ENCODE measurements at places on chromosomes 1 and 21. TPM values are rescaled to one million over a fixed set of nuclear protein-coding genes. Genes with fewer than 3 reads are reported as not detected.
A peak's percentile ranks its signal among the peaks of the same experiment; 100 is the strongest.

DNA sequence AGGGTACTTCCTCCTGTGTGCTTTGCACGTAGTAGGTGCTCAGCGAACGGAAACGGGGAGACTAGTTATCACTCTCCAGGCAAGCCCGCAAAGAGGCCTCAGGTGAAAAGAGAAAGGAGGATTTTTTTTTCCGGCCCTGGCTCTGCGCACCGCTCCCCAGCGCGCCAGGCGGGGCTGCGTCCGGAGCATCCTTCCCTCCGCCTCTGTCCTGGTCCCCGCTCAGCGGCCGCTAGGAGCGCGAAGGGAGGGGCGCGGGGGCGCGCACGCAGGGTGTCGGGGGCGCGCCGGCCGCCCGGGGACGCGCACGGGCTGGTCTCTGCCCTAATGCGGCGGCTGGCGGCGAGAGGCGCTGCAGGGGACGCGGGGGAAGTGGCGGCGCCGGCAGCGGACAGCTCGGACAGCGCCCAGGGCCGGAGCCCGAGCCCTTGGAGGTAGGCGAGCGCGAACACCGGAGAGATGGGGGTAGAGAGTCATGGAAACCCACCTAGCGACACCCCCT lies 42.3 kb upstream of the NFASC start:
- H3K36me3 ChIP-seq = no peaks in the 10 kb centered on the region
- no peak overlapping the region for H3K27ac ChIP-seq
- H3K27me3 ChIP-seq = peaks cover 4% of the 10 kb centered on the region
- peak overlapping the region; percentile 59 for H3K4me3 ChIP-seq

The FAM167B gene
- 0.64 TPM for total RNA-seq

The CAPZB gene
- total RNA-seq = 459 TPM

- no peaks in the 10 kb centered on the region for H3K36me3 ChIP-seq
- no peak overlapping the region for H3K27ac ChIP-seq
- no peak overlapping the region for H3K4me3 ChIP-seq
Observed at GRCh38 chr1:39827201-39827600, 38.5 kb upstream of the BMP8B start.

The ATP6V1G3 gene
- total RNA-seq = not detected

DNA sequence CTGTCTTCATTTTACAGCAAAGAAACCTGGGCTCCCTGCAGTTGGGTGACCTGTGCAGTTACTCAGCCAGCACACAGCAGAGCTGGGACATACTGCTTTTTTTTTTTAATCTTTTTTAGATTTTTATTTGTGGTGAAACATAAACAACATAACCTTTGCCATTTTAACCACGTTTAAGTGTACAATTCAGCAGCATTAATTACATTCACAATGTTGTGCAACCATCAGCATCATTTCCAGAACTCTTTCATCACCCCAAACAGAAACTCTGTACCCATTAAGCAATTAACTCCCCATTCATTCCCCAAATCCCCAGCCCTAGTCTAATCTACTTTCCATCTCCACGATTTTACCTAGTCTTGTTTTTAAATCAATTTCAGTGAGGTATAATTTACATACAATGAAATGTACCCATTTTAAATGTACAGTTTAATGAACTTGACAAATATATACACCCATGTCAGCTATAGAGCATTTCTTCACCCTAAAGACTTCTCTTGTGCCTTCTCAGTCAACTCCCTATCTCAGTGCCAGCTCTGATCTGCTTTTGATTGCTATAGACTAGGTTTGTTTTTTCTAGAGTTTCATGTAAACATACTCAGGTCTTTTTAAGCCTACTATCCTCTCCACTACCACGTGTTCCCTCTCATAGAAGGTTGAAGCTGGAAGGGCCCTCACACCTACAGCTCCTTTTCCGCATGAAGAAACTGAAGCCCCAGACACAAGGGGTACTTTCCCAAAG lies 37.8 kb upstream of the C8B start:
- no peaks in the 10 kb centered on the region for H3K27me3 ChIP-seq
- DNase-seq = no peak
- no peak overlapping the region for H3K27ac ChIP-seq
- H3K4me3 ChIP-seq = no peak overlapping the region

The BSDC1 gene
- total RNA-seq = 73.1 TPM

DNA sequence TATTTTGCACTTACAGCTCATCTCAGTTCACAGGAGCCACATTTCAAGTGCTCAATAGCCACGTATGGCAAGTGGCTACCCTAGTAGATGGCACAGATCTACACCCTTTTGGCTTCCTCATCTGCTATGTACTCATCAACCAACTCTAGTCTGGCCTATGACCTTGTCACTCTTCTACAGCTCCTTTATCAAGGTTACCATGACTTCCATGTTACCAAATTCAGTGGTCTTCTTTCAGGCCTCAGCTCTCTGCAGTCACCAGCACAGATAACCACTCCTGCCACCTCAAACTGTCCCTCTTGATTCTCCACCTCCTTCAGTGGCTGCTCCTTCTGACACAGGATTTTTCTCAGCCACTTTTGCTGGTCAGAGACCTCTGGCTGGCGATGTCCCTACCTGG lies 11.7 kb upstream of the USP48 start:
- H3K36me3 ChIP-seq = no peaks in the 10 kb centered on the region
- H3K4me3 ChIP-seq = no peak overlapping the region
- H3K27ac ChIP-seq = no peak overlapping the region
- H3K4me1 ChIP-seq = no peaks in the 10 kb centered on the region
- DNase-seq = no peak

Measured in astrocyte (in vitro differentiated cells and primary cell).